ENCODE measurements at places on chromosomes 1 and 21.

- DNase-seq: no peak
These were observed at the start of gene TMEM51 for GRCh38 chr1:15153184-15153841. Gene TMEM51 (plus strand): TSS chr1:15153747. CDS start chr1:15215088, 61,341 bp downstream.

DNA sequence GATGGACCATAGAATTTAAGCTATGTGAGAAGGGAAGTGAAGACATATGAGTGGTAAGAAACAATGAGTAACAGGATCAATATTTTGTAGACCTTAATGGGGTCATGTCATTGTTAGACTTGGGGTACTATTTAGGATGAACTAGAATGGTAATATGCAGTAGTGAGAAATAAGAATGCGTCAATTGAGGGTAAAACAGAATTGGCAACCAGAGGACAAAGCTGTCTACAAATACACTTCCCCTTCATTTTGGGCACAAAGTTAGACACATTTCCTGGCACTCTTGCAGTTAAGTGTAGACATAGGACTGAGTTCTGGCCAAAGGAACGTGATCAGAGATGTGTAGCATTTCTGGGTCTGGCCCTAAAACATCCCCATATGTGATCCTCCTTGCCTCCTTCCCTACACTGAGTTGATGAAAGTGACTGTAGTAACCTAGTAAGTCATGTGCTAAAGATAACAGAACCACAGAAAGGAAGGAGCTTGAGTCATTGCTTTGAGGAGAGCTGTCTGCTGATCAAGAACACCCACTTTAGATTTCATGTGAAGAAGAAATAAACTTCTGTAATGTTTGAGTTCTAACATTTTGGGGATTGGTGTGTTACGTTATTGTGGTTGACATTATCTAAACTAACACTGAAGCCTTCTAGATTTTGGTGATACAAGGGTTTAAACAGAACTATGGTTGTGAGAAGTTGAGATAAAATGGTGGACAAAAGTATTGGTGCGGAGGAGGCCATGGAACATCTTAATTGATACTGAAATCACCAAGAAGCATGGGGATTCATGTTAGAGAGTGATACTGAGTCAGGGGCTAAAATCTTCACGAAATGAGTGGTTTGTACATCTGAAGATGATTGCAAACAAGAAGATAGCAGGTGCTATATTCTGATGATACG, 41.7 kb downstream of the CD55 start:
- DNase-seq: no peak

DNA sequence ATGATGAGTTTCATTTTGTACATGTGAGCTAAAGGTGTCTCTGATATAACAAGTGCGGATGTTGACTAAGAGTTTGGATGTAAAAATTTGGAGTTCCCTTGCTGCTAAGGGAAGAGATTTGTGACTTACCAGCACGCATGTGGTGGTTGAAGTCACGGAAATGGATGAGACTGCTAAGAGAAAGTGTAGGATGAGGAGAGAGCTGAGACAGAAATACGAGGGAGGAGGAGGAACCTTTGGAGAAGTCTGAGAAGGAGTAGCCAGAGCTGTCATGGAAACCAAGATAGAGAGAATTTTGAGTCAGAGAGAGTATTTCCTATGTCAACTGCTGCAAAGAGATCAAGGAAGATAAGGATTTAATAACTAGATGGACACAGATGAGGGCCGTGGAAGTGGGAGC, 106.5 kb upstream of the COL24A1 start:
- DNase-seq: no peak

DNA sequence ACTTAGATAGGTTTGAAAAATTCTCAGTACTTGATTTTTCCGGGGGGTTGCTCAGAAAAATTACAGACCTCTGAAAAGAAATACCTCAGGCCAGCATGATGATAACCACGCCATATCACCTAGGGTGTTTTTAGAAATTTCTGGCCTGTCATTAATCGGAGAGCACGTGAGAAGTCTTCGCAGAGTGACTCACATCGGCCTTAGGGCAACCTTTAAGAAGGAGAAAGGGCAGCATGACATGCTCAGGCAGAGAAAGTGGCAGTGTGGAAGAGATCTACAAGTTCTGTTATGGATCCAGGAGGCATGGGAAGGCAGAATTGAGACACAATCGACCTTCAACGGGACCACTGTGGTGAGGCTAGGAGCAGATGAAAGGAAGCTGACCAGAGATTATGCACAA, 506.3 kb downstream of the LMO4 start:
- DNase-seq: no peak

- no peak for DNase-seq
These were observed 98.3 kb upstream of the CAMK1G start for GRCh38 chr1:209485167-209485566.

- DNase-seq: no peak
These were observed 5.8 kb downstream of the UBE2U start for GRCh38 chr1:64209221-64209620.
